Activated naive CD4-positive, alpha-beta T cell (primary cell): ENCODE measurements at places on chromosomes 7 and 10.

GRCh38 chr7:48518092-48518491, 346.8 kb downstream of the ABCA13 start:
- DNase-seq = no peak

GRCh38 chr7:892648-893593, 16.6 kb downstream of the GET4 start:
- no peak for DNase-seq

DNA sequence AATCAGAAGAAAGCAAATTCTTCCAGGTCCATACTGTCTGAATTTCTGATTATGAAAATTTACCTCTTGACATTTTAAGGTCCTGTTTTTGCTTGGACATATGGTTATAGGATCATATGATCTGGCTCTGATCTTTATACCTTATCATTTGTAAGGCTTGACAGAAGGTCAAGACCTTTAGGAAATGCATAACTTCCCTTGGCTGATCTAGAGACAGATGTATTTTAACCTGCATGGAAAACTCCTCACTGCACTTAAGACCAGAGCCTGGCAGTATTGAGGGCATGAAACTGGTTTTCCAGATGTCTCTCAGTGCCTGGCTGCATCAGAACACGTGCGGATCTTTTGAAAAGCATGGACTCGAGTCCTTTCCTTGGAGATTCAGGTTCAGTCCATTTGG, 55.9 kb downstream of the TRRAP start:
- DNase-seq = no peak

DNA sequence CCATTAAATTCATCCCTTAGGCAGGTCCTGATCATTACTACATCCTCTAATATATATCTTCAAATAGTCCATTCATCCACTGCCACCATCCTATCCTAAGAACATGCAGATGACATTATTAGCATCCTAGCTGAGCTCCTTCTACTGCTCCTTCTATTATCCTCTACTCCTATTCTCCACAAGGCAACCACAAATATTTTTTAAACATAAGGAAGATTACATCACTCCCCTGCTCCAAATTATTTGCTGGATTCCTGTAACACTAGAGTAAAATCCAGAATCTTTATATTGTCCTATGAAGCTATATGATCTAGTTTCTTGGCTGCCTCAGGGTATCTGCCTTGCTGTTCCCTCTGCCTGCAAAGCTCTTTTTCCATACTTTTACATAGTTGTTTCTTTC, 176.3 kb upstream of the SLC26A5 start:
- DNase-seq = no peak

- no peak for DNase-seq
Measured at GRCh38 chr10:131943021-131943814, 38.5 kb downstream of the BNIP3 start.

DNA sequence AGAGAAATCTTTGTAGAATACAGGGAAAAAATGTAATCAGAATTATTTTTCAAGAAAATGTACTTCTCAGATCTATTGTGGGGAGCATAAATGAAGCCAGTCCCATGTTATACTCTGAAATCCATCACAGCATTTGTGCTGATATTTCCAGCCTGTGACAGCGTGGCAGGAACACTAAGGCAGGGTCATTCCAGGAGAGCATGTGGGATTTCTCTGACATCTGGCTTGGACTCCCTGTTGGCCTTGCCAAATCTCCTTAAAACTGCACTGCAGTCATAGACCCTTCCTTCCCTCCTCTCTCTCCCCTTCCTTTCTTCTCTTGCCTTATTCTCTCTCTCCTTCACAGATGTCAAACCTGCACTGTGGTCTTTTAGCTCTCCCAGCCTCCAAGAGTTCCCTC, 6.5 kb upstream of the TSPAN13 start:
- no peak for DNase-seq

DNA sequence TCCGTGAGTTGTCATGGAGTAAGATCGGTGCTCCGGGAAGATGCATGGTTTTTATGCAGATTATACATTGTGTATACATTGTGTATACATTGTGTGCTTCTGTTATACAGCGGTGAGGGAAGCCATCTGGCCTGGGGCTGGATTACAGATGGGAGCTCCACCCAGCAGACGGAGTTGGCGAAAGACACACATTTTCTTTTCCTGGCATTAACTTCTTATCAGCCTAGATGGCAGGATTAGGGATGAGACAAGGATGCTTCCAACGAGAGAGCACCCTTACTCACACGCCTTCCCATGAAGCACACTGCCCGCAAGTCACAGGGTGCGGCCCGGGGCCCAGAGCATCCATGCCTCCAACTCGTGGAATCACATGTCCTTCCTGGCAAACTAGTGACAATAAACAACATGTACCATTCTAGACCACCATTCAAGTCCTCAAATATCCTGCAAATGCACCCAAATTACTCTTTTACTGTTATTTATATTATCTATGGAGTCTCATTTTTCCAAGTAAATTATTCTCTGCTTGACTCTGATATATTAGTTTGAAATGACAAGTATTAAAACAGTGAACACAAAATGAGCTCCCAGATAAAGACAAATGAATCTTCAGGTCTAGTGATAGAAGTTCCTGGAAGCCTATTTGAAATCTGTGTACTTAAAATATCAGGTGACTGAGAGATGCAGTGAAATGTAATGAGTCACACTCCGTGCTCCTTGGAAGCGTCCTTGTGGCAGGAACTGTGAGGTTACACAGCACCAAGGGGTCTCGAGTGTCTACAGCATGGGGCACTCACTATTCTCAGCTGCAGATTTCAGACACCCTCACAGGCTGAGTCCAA, 29.8 kb upstream of the PPP2R2D start:
- DNase-seq = no peak

DNA sequence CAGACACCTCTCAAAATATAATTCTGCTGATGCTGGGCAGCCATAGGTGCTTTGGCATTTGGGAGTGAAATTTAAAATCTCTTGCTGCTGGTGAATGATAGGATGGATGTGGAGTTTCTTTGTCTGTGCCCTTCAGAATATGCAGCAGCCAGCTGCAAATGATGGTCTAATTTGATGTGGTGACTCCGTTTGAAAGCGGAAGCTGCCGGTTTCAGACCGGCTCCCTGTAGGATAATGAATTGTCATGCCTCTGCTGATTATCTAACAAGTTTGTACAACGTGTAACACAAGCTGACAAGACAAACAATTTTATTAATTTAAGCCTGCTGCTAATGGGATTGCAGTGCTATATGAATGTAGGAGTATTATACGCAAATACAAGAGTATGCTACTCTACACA, 103.5 kb downstream of the SND1 start:
- DNase-seq = no peak

- DNase-seq = no peak
Measured at GRCh38 chr7:95861041-95861440, 88.7 kb downstream of the DYNC1I1 start.

- DNase-seq = no peak
Measured at GRCh38 chr7:107955394-107955793, 47.6 kb downstream of the LAMB1 start.

- DNase-seq = no peak
Measured at GRCh38 chr10:131694168-131694780, 206.5 kb upstream of the PPP2R2D start.
